Natural killer cell (primary cell): ENCODE measurements at places on chromosomes 7 and 10. TPM values are rescaled to one million over a fixed set of nuclear protein-coding genes. Genes with fewer than 3 reads are reported as not detected.
A peak's percentile ranks its signal among the peaks of the same experiment; 100 is the strongest.

CHN2 gene
- total RNA-seq: 30.2 TPM

ZNF804B gene
- not detected for total RNA-seq

DNA sequence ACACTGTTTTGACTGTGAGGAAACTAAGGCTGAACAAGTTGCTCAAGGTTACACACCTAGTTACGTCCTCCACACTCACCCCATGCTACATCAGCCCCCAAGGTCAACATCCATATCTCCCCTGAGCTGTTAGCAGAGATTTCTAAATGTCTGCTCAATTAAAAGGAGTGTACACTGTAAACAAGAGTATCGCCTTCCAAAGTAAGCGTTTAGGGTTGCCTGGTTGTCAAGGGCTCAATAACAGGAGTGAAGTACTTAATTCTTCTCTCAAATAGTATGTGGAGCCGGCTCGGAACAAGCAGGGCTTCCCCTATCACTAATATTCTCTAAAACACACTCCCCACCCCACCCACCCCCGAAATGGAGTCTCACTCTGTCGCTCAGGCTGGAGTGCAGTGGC lies 412.8 kb upstream of the GALNT17 start:
- DNase-seq: no peak
- no peaks in the 10 kb centered on the region for H3K36me3 ChIP-seq
- H3K4me1 ChIP-seq: peaks cover 21% of the 10 kb centered on the region
- H3K4me3 ChIP-seq: no peak overlapping the region
- no peaks in the 10 kb centered on the region for H3K27me3 ChIP-seq

DNA sequence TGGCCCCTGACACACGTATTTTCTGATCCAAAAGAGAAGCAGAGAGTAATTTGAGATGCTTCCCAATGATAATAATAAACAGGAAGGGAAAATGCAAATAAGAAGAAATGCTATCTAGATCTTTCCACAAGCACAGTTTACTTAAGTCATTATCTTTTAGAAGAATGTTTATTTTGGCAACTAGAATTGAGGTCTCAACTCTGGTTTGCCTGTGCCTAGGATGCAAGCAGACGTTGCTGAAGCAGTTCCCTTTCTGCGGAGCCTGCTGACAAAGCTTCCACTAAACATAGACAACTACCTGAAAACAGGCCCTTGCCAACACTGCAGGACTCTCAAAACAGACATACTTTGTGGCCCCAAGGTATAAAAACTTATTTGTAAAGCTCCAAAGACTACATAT lies 315.8 kb upstream of the POM121L12 start:
- H3K36me3 ChIP-seq: no peaks in the 10 kb centered on the region
- H3K4me1 ChIP-seq: no peaks in the 10 kb centered on the region
- no peaks in the 10 kb centered on the region for H3K27me3 ChIP-seq
- DNase-seq: no peak
- H3K4me3 ChIP-seq: no peak overlapping the region

DNA sequence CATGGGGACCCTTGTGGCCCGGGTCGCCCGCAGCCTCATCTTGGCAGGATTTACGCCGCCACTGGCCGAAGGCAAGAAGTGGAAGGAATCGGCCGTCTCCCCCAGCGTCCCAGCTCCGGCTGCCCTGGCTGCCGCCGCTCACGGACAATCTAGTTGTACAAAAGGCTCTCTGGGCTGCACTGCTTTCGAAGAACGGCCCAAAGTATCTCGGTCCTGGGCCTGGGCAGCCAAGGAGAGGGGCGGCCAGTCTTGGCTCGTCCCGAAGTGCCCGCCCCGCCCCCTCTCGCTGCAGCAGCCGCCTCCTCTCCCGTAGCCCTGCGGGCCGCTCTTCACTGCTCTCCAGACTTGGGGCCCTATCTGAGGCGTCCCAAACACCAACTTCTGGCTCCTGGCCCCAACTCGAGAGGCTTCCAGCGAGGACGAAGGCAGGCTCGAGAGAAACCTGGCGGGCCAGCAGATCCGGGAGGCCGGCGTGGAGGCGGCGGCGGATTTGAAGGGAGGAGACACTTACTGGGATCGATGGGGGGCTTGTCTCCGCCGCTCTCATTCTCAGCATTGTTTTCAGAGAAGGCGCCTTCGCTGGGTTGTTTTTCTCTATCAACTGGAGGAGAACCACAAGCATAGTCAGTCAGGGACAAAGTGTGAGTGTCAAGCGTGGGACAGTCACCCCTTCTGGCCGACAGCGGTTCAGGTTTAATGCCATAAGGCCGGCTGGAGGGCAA lies 809 bp downstream of the HOXA9 start:
- no peaks in the 10 kb centered on the region for H3K36me3 ChIP-seq
- peaks cover 73% of the 10 kb centered on the region for H3K27me3 ChIP-seq
- peak overlapping the region; percentile 40 for H3K4me3 ChIP-seq

DNA sequence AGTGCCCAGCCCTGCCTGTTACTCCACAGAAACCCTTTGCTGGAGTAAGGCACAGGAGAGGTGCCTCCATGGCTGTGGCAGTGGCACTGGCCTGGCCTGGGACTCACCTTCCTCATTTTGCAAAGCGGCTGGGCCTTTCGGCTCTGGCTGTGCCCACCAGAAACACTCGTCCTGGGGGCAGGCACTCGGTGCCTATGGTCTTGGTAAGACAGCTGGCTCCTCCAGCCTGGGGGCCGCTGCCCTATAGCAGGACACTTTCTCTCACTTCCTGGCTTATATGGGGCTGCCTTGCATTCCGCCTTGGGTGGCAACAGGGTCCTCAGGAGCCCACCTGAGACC lies 13.2 kb downstream of the ZMIZ1 start:
- H3K36me3 ChIP-seq: no peaks in the 10 kb centered on the region
- H3K27me3 ChIP-seq: no peaks in the 10 kb centered on the region
- DNase-seq: no peak
- peaks cover 78% of the 10 kb centered on the region for H3K4me1 ChIP-seq
- H3K27ac ChIP-seq: no peak overlapping the region

DNA sequence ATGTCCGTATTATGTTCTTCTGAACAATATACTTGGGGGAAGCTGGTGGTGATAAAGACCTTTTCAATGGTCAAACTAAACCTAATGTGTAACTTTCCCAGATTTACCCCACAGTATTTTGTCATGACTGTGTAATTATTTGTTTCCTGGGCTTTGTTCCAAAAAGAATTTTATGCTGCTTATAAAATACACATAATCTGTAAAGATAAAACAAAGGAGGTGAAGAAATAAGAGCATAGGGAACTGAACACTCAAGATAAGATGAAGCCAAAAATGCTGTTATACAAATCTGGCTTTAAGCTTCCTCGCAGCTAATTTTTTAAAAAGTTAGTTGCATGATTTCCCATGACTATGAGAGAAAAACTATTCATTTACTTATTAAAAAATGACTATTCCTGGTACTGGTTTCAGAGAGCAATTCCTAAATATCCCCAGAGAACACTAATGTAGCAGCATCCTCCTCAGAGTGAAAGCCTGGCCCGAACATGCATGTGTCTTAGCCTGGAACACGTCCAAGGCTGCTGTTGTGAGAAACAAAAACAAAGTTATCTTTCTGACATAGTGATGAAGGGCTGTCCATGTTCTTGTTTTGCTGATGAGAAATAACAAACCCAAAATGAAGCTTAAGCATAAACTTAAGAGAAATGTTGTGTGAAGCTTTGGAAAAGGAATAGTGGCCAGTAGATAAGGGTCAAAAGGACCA lies 33.9 kb downstream of the MALSU1 start:
- no peaks in the 10 kb centered on the region for H3K36me3 ChIP-seq
- H3K27ac ChIP-seq: no peak overlapping the region
- DNase-seq: no peak
- H3K4me1 ChIP-seq: no peaks in the 10 kb centered on the region
- peaks cover 2% of the 10 kb centered on the region for H3K27me3 ChIP-seq

TSPAN12 gene
- not detected for total RNA-seq

DNA sequence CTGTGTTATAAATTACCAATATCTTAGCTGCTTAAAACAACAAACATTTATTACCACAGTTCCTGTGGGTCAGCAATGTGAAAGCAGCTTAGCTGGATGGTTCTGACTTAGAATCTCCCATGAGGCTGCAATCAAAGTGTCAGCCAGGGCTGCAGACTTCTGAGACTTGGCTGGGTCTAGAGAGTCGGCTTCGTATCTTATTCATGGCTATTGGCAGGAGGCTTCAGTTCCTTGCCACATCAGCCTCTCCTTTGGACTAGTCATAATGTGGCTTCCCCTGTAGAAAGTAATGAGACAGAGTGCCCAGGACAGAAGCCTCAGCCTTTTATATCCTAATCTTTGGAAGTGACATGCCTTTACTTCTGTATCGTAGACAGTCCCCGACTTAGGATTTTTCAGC lies 27.3 kb downstream of the RALA start:
- no peak for DNase-seq
- no peaks in the 10 kb centered on the region for H3K4me1 ChIP-seq
- no peaks in the 10 kb centered on the region for H3K27me3 ChIP-seq
- H3K4me3 ChIP-seq: no peak overlapping the region
- H3K27ac ChIP-seq: no peak overlapping the region
- no peaks in the 10 kb centered on the region for H3K36me3 ChIP-seq

REEP3 gene
- total RNA-seq: 10.2 TPM

C7orf33 gene
- total RNA-seq: not detected

CDK13 gene
- 149 TPM for total RNA-seq

CCDC172 gene
- total RNA-seq: not detected

- no peak overlapping the region for H3K27ac ChIP-seq
- H3K36me3 ChIP-seq: no peaks in the 10 kb centered on the region
- DNase-seq: no peak
- no peak overlapping the region for H3K4me3 ChIP-seq
- peaks cover 3% of the 10 kb centered on the region for H3K27me3 ChIP-seq
Measured at GRCh38 chr7:127322351-127322750, 69.6 kb upstream of the GRM8 start.

CBLL1 gene
- total RNA-seq: 62.7 TPM

DNA sequence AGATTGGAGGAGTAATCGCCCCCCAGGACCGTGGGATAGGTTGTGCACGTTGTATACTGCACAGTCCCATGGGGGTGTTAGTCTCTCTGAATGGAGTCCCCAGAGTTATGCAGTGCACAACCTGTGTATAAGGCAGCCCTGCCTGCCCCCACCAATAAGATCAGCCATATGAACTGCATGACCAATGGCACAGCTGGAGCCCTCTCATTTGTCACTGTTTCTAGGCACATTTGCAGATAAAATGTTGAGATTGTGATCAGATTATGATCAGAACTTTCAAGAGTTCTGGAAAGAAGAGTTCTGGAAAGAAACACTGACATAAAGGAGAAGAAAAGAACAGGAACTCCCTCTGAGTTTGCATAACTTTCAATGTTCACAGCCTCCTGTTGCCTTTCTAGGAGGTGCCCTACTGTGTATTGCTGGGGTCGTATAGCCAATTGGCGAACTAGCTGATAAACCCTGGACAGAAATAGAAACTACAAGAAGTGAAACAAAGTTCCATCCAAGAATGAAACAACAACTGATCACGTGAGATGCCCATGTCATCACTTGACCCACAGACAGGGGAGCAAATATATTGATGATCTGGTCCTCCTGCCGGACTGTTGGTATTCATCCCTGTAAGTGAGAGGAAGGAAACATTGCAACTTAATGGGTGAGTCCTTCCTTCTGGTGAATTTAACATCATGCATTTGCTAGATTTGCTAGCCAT lies 49.6 kb upstream of the TOMM7 start:
- DNase-seq: no peak
- no peaks in the 10 kb centered on the region for H3K36me3 ChIP-seq
- no peak overlapping the region for H3K4me3 ChIP-seq
- no peaks in the 10 kb centered on the region for H3K27me3 ChIP-seq
- H3K27ac ChIP-seq: no peak overlapping the region

- H3K4me1 ChIP-seq: no peaks in the 10 kb centered on the region
- peaks cover 5% of the 10 kb centered on the region for H3K36me3 ChIP-seq
- DNase-seq: no peak
- no peak overlapping the region for H3K4me3 ChIP-seq
Measured at GRCh38 chr7:77242554-77242953, 42.9 kb upstream of the FGL2 start.

ZNF716 gene
- total RNA-seq: not detected

CDHR3 gene
- total RNA-seq: 10.2 TPM

DNA sequence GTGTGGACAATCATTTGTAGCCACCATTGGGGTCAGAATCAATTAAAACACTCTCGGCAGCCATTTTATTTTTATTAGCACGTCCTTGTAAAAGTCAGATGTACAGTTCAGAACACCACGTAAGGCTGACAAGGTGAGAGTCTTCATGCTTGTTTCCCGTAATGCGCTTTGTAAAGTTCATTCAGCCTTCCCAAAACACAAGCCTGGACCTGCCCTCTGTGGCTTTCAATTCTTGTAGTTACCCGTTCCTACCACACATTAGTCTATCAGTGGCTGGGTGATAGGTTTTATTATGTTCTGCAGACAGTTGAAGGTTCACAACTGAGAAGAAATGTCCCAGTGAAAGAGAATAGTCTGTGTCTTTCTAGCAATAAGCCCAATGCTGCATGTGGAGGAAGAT lies 35.4 kb downstream of the GAD2 start:
- no peaks in the 10 kb centered on the region for H3K36me3 ChIP-seq
- H3K27ac ChIP-seq: no peak overlapping the region
- H3K4me1 ChIP-seq: no peaks in the 10 kb centered on the region
- H3K27me3 ChIP-seq: no peaks in the 10 kb centered on the region
- no peak for DNase-seq

DNA sequence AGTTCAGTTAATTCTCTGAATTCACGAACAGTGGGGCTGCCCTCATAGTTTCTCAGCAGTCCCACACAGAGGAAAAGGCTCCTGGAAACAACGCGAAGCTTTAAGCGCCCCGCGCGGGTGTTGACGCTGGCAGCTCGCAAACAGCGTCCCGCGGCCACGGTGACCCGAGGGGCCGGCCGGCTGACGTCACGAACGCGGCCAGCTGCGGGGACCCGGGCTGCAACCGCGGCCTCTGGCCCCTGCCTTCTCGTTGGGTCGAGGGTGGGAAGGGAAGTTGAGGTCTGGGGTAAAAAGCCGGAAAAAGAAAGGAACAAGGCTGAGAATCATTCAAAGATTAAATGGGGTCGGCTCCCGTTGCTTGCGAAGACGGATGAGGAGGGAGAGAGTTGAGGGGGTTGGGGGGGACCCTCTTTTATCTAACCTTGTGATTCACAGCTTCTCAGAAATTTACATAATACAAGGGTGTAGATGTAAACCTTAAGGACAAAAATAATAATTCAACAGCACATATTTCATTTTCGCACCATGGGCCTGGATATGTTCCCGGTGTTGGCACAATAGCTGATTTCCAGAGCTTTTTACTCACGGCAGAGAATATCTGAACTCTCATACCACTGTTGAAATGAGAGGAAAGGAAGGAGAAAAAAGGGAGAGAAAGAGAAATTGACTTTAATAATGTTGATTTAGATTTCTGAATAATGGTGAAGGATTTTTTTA lies 7.3 kb upstream of the FEZF1 start:
- H3K27me3 ChIP-seq: peaks cover 50% of the 10 kb centered on the region
- H3K4me1 ChIP-seq: peaks cover 3% of the 10 kb centered on the region
- H3K36me3 ChIP-seq: no peaks in the 10 kb centered on the region
- no peak overlapping the region for H3K4me3 ChIP-seq
- no peak for DNase-seq

ZNF680 gene
- total RNA-seq: 10.2 TPM

TBXAS1 gene
- 88.7 TPM for total RNA-seq

DNA sequence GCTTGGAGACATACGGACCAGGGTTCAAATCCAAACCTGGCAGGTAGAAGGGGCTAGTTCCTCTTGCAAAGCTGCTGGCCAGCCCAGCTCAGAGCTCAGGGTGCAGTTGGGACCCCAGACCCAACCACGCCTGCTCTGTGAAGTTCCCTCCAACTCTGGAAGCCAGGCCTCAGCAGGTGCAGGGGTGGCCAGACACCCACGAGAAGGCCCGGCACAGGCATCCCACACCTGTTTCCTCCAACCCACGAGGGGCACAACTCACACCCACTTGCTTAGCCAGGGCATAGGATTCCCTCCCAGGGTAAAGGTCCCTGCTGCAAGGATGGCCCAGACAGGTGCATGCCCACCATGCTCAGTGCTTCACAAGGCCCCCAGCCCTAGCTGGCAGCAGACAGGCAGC lies 262.4 kb downstream of the GRID1 start:
- no peak overlapping the region for H3K27ac ChIP-seq
- no peaks in the 10 kb centered on the region for H3K4me1 ChIP-seq
- no peaks in the 10 kb centered on the region for H3K36me3 ChIP-seq
- no peaks in the 10 kb centered on the region for H3K27me3 ChIP-seq
- no peak overlapping the region for H3K4me3 ChIP-seq
